Stimulated activated CD8-positive, alpha-beta memory T cell treated with anti-CD3 and anti-CD28 coated beads, Interleukin-15, amount 100 ng/mL, for 24 hours (primary cell): ENCODE measurements at places on chromosomes 3 and 15.
A peak's percentile ranks its signal among the peaks of the same experiment; 100 is the strongest.

DNA sequence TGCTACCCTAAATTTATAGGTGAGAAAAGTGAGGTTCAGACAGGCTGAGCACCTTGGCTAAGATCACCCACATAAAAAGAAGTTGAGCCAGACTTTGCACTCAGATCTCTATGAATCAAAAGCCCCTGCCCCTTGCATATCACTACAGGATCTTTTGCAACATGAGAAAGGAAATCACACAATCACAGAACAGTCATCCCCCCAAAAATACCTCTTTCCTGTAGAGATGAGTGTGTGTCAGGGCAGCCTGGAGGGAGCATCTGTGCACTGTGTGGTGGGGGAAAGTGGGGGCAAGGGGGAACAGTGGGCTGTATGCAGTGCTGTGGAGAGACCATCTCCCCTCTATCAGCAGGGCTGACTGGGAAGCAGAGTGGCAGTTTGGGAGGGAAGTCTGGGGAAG, 46.6 kb downstream of the EPHB3 start:
- no peak for DNase-seq

GRCh38 chr3:129705274-129705673, 98.8 kb upstream of the PLXND1 start:
- no peak for DNase-seq

DNA sequence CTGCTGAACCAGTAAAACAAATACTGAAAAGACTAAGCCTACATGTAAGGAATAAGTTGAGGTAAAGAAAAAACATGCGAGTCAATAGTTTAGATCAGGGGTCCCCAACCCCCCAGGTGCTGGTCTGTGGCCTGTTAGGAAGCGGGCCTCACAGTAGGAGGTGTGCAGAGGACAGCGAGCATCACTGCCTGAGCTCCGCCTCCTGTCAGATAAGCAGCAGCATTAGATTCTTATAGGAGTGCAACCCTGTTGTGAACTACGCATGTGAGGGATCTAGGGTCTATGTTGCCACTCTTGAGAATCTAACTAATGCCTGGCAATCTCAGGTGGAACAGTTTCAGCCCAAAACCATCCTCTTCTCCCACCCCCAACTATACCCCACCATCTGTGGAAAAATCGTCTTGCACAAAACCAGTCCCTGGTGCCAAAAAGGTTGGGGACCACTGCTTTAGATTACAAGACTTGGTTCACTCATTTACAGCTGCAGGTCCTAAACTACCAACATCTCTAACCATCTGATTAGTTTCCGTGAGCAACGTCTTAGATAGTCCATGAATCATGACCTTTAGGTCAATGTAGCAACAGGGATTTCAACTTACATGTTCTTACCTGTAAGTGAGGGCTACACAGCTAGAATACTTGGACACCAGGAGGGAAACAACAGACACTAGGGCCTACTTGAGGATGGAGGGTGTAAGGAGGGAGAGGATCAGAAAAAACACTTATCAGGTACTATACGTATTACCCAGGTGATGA, 66.7 kb downstream of the TRANK1 start:
- DNase-seq: no peak

DNA sequence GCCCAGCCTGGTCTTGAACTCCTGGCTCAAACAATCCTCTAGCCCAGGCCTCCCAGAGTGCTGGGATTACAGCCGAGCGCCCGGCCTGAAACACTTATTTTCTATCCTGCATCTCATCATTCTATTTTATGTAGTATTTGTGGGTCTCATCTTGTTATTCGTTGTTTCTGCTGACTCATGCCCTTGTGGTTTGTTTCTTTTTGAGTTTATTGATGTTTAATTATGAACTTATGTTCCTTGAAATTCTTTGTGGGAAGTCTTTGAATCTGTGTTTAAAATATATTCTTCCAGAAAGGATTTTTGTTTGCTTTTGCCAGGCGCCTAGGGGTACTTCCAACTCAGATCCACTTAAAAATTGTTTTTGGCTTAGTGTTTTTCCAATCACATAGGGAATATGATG, 78.3 kb upstream of the C15orf39 start:
- no peak for DNase-seq

DNA sequence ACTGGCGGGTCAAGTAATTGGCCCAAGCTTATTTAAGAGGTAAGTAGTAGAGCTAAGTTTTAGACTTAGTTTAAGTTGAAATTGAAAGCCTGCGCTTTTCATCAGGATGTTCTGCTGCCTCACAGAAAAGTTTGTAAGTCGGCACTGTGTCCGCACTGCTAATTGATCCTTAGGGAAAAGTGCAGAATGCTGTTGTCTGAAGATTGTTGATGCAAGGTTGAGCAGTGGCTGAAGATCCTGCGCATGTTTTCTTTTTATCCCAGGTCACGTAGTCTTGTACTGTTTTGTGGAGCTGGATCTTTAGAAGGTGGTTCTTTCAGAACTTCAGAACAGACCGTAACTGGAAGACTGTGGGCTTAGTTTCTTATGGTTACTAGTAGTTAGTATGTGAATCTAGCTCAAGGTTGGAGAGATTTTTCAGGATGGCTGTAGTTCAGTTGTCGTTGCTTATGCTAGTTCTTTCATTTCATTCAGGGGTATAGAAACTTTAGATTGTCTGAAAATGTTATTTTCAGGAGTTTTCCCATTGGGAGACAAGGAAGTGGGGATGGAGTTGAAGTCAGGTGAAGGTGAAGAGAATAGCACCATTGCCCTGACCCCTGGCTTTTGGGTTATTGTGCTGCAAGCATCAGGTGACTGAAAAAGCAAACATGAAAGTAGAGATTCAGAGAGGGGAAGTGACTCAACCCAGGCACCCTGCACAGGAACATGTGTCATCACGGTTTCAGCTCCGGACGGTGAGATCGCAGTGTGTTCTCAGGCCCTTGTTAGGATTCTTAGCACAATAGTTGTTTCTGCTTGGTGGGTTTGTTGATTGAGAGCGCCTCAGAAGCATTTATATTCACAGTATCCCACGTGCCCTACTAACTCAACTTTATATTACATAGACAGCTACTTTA, 32.8 kb downstream of the AKAP13 start:
- DNase-seq: peak; percentile 23

- no peak for DNase-seq
Measured at GRCh38 chr3:10495003-10495402, 10.4 kb downstream of the ATP2B2 start.

DNA sequence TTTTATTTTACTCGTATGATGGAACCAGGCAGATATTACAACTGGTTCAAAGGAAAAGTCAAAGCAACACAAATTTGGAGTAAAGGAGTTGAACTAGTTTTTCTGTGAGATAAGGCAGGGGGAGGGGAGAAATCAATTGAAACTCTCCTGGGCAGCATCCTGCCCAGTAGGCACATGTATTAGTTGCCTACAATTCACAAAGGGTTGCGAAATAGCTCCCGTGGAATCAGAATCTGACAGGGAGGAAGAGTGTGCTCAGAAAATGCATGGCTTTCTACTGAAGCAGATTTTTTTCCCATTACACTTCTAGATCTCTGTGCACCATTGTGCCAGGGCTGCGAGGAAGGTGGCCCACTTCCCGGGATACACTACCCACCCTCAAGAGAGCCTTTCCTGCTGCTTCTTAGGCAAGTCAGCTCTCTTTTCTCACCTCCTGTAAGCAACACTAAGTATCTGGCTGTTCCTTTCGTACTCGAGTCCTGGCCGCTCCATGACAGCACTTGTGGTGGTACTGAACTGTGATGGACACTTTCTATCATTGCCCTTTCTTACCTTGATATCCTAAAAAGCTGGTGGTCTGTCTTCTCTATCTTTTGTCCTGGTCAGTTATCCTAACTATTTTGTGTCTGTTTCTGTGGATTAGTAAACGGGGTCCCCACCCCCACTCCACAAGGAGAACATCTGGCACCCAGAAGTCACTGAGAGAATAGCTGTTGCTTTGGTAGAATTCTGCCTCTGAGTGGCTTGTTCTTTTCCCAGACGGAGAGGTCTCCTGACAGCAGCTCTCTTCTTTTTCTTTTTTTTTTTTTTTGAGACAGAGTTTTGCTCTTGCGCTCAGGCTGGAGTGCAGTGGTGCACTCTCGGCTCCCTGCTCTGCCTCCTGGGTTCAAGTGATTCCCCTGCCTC, 74.8 kb downstream of the RPL39L start:
- no peak for DNase-seq

GRCh38 chr3:140186421-140186920, 251.5 kb downstream of the CLSTN2 start:
- no peak for DNase-seq

DNA sequence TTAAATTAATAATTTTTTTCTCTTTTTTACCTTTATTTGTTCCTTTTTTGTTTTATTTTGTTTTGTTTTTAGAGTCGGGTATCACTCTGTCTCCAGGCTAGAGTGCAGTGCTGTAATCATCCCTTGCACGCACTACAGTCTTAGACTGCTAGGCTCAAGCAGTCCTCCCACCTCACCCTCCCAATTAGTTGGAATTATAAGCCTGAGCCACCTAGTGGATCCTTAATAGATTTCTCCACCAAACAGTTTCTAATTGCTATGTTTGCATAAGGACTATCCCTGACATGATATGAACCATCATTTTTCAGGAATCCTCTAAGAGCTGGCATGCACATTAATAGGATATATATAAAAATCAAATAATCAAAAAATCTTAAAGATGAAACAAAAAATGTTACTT, 993.2 kb downstream of the OTOL1 start:
- DNase-seq: no peak

- DNase-seq: no peak
Measured at GRCh38 chr3:128053614-128054013, 1.4 kb downstream of the SEC61A1 start.

DNA sequence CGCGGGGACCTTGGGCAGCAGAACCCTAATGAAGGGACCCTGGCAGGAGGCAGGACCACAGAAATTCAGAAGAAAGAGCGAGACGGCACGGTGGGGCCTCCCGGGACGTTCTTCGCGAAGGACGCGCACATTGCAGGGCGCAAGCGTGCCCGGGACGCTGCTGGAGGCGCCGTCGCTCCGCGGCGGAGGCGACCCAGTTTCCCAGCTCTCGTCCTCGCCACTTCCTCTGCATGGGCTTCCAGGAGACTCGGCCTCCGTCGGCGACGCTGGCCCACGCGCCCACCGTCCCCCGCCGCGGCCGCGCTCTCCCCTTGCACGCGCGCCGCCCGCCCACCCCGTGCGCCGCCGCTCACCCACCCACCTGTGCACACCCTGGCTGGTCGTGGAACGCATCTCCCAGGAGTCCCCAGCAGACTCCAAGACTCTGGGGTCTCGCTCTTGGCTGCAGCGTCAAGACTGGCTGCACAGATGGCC, 31.8 kb upstream of the SMAD3 start:
- DNase-seq: no peak

DNA sequence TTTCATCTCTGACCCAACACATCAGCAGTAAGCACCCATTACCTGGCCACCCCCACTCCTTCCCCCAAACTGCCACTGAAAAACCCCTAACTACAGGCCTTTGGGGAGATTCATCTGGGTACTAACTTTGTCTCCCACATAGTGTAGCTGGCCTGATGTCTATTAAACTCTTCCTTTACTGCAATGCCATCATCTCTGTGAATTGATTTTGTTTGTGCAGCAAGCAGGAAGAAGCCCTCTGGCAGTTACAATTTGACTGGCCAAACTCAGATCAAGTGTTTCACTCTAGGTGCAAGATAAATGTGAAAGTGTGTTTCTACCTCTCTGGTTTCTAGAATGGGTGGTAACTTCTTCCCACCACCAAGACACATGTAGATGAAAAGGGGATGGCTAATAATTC, 26.7 kb upstream of the OR5K4 start:
- no peak for DNase-seq

GRCh38 chr3:151900884-151901643, 27.6 kb downstream of the SUCNR1 start:
- DNase-seq: no peak

GRCh38 chr3:190382082-190382481, 5.9 kb upstream of the CLDN16 start:
- no peak for DNase-seq

- no peak for DNase-seq
Measured at GRCh38 chr15:67003586-67003985, 61.8 kb upstream of the SMAD3 start.

- DNase-seq: no peak
Measured at GRCh38 chr3:129937717-129938116, 36.8 kb upstream of the TRH start.

GRCh38 chr3:132517311-132517710, 79.8 kb upstream of the ACKR4 start:
- DNase-seq: no peak

- no peak for DNase-seq
Measured at GRCh38 chr3:42732196-42732828, 29.7 kb upstream of the HHATL start.

DNA sequence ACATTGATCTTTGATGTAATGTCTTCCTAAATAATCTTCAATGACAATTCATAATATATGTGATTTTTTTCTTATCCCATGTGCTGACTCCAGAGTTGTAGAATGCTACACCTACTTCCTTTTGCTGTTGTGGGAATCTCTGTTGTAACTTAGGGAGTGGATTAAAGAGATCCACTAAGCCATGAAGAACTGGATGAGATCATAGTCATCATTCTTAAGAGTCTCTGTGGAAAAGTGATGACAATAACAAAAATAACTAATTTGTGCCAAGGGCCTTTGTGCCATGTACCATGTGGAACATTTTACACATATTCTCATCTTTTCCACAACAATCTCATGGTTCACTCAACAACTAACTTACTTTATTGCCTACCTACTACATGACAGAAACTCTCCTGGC, 162.9 kb upstream of the PDZRN3 start:
- DNase-seq: no peak

- no peak for DNase-seq
Measured at GRCh38 chr15:45147606-45148005, 17.8 kb downstream of the DUOX1 start.

DNA sequence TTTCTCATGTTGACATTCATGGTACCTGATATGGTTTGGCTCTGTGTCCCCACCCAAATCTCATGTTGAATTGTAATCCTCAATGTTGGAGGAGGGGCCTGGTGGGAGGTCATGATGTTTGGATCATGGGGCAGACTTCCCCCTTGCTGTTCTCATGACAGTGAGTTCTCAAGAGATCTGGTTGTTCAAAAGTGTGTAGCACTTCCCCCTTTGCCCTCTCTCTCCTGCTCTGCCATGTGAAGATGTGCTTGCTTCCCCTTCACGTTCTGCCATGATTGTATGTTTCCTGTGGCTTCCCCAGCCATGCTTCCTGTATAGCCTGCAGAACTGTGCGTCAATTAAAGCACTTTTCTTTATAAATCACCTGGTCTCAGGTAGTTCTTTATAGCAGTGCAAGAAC, 3.3 kb upstream of the UBL7 start:
- DNase-seq: no peak
